Renal cortical epithelial cell (primary cell): ENCODE measurements at places on chromosomes 4 and X.

DNA sequence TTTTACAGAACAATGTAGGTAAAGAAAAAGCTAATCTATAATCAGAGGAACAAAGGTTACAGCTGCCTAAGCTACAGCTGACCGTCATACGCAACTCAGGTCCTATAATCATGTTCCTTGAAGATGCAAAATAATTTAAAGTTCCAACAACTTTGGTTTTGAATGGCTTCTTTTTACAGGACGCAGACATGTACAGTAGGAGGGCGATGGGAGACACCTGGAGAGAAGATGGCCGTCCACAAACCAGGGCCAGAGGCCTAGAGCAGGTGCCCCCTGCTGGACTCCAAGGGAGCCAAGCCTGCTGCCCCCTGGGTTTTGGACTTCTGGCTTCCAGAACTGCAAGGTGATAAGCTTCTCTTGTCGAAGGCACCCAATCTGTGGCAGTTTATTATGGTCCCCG is 10.6 kb downstream of the HGFAC start:
- DNase-seq, result no peak

- peak; percentile 51 for DNase-seq
Measured at GRCh38 chr4:127732623-127733328, 2.6 kb downstream of the SLC25A31 start.

GRCh38 chr4:145326491-145326890 is 146.1 kb upstream of the OTUD4 start:
- peak; percentile 21 for DNase-seq

DNA sequence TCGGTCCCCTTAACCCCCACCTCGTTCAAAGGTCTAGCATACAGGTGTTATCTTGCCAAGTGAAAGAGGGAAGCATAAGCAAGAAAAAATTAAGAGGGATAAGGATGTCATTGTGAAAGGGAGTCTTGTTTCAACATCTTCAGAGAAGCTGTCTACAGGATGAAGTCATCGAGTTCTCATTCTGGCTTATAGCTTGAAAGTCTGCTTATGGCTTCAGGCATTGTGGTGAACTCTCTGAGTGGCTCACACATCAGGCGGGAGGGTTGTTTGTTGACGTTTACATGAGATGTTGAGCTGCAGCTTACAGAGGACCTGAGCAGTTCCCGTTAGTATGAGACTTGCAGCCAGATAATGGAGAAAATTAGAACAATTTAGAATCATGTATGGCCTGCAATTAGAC is 16.6 kb downstream of the MAGEA9B start:
- no peak for DNase-seq
